ENCODE measurements at places on chromosomes 5 and 9.

DNA sequence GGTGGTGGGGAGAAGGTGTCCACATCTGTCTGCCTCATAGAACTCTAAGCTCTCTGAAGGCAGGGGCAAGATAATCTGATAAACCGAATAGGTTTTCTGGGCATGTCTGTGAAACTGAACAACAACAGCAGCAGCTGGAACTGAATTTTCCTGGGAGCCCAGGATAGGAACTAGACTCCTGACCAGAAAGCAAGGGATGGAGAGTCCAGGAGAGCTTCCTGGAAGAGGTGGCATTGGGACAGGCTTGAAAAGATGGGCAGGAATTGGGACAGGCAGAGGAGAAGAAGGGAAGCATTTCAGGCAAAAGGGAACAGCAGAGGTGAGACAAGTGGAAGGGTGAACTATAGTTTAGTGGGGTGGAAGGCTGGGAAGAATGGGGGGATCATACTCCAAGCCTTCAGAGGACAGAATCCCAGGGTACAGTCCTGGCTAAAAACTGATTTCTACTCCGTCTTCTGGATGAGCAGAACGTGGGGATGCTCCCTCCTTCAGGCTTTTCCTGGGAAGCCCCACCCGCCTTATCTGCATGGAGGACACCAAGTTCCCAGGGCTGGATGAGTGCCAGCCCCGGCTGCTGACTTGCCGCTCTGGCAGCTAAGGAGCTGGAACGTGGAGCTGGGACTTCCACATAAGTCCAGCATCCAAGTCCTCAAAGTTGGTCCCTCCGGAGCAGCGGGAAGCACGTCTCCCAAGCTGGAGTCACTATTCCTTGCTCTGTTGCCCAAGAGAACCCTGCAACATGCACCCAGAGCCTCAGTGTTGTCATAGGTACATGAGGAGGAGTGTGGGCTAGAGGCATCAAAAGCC, 13.9 kb upstream of the KIF12 start:
- no peak for DNase-seq

DNA sequence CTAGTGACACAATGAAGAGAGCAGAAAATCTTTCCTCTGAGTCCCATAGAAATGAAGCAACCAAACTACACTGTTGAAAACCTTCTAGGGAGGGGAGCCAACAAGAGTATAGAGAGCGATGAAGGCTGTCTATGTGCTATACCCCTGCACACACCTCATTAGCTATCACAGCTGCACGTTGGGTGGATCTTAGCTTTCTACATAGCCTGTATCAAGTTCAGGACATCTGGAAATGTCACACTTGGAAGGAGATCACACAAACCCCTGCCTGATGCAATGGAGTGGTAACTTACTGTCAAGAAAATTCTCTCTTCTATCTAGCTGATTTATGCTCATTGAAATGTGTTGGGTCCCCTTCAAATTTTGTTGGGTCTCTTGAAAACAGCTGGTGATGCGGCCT, 127.0 kb upstream of the NTRK2 start:
- DNase-seq, result no peak

GRCh38 chr9:124629600-124629999, 122.4 kb upstream of the NR5A1 start:
- no peak for DNase-seq

GRCh38 chr5:83927140-83927733, 206.6 kb upstream of the HAPLN1 start:
- peak; percentile 5 for DNase-seq

DNA sequence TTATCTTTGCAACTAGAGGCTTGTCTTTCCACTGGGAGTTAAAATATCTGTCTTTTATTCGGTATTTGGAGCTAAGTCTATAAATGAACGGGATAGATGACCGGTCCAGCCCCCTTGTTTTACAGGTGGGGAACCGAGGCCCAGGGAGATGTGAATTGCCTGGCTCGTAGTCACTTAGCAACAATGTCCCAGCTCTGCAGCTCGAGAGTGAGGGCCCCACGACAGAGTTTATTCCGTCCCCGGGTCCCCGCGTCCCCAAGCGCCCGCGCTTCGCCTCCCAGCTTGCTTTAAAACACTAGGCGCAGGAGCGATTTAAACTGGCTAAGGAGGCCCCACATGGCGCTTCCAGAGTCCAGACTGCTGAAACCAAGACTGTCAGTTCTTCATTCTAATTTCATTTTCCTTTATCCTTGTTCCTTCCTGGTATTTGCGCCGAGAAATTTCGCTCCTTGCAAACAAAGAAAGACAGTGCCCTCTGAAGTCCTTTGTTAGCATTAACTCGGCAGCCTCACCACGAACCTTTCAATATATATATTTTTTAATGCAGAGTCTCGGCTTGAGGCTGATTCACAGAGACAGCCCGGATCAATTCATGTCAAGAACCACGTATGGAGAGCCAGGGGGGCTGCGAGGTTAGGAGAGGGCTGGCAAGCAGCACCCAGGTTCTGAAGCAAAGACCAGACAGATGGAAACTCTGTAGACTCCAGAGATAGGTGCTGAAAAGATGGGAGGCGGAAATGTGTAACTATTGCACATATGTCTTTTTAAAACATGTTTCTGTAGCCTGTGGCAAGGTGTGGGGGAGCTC, 1.4 kb upstream of the ENC1 start:
- DNase-seq, result no peak

DNA sequence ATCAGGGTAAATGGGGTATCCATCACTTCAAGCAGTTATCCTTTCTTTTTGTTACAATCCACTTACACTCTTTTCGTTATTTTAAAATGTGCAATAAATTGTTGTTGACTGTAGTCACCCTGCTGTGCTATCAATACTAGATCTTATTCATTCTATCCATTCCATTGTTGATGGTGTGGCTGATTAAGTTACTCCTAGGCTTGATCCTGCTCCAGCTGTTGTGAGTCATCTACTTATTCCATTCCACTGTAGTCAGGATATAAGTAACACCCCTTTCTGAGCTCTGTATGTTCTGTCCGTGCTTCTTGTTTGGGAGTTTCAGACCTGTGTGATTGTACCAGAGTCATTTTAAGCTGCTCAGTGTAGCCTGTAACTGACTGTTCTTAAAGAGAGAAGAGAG, 122.5 kb upstream of the RUSC2 start:
- DNase-seq, result no peak

- DNase-seq, result no peak
These were observed 82.1 kb downstream of the SLIT3 start for GRCh38 chr5:169218861-169219260.

DNA sequence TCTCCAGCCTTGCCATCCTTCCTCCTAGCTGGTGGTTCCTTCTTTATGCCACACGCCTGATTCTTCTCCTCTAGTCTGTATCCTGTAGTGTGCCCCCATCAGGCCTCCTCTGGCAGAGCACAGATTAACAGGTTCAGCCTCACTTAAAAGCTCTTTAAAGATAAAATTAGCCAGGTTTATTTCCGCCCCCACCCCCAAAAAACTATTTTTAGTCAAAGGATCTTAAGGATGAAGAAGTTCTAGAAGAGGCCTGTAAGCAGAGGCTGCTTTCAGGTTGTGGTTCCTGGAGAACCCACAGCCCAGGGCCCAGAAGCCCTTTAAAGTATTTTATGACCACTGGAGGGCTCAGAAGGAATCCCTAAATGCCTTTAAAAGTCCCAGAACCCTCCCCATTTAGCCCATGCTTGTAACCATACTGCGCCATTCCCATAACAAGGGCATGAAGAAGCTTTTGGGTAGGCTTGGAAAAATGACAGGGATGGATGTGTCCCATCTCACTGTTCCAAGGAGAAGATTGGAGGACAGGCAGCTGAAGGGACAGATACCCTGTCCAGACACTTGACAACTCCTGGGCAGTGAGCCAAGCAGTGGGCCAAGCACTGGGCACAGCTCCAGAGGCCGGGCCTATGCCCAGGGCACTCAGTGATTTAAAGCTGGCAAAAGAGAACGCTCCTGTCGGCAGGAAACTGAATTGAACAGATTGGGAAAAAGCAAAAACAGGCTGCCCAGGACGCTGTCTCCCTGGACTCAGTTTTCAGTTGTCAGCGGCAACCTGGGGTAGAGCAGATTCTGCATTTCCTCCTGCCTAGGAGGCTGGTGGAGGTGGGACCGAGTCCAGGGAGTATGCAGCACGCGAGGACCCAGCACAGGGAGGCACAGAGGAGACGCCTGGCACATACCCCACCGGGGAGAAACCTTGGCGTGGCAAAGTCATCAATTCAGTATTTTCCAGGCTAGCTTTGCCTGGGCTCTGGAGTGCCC, 106.3 kb upstream of the SSBP2 start:
- DNase-seq, result no peak

GRCh38 chr9:3386753-3387152, 139.0 kb downstream of the RFX3 start:
- DNase-seq, result no peak

DNA sequence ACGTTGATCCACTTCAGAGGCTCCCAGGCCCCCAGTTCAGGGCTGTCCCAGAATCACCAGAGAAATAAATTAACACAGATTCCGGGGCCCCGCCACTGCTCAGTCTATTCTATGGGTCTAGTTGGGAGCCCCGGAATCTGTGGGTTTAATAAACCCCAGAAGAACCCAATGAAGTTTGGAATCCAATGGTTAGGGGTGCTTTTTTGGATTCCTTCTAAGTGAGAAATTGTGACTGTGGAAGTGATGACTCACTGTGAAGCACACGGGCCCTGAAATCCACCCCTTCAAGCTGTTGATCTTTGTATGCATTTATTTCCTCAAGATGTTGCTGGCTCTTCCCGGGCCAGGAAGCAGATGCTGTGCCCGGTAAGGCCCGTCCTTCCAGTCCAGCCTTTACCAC, 57.3 kb upstream of the SLC28A3 start:
- no peak for DNase-seq

DNA sequence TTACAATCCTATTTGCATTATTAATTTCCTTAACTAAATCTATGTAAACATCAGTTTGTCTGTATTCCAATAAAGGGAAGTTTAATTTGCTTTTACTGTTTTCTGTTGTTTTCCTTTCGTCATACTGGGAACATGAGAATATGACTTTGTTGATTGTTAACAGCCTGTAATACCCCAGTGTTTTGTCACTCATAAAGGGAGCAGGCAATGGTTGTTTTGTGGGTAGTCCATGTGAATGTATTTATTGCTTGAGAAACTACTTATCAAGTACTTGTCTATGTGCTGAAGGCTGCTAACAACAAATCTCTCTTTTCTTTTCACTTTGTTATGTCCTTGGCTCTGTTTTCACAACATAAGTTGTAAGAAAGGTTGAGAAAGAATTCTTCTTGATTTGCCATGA, 1070.2 kb upstream of the ACO1 start:
- no peak for DNase-seq

Measured in activated gamma-delta T cell treated with Interleukin-2 at 50 U/mL for 16 hours (primary cell).